OCI-LY7 (cell line): ENCODE measurements at places on chromosomes 6 and 20.
A peak's percentile ranks its signal among the peaks of the same experiment; 100 is the strongest.

GRCh38 chr6:3876101-3876500, 26.9 kb downstream of the FAM50B start:
- no peak for DNase-seq

DNA sequence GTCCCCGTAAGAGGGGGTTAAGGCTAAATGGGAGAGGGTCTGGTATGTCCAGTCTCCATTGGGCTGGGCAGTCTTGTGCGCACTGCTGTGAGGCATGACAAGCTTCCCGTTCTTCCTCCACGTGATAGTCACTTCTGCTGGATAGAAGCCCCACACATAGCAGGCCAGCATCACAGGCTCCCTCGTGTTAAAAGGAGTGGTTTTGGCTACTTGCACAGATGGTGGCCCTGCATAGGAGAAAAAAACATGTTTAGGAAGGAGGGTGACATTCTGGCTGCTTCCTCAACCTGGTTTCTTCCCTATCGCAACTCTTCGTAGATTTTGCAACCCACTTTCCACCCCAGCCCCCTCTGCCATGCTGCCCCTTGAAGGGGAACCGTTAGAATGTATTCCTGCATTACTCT, 3.6 kb downstream of the HLA-DMB start:
- DNase-seq = no peak

GRCh38 chr6:73050706-73051105, 174.6 kb downstream of the KHDC1L start:
- DNase-seq = no peak

DNA sequence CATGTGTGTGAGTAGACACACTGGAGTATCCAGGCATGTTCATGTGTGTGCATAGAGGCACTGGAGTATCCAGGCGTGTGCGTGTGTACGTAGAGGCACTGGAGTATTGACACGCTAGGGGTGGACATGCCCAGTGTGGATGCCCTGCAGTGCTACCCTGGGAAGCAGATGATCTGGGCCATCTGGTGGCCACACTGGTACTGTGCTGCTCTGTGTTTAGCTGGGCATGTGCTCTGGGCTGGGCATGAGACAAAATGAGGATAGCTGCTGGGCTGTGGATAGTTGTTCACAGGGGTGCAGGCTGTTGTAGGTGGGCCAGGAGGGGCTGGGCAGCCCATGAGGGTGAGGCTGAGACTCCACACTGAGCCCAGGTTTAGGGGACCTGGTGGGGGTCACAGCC, 24.0 kb upstream of the NPBWR2 start:
- DNase-seq = no peak

- DNase-seq = peak; percentile 35
Measured at GRCh38 chr6:105601541-105602236, 198.8 kb upstream of the PREP start.

GRCh38 chr20:57747861-57748481, 38.2 kb upstream of the PMEPA1 start:
- DNase-seq = no peak

DNA sequence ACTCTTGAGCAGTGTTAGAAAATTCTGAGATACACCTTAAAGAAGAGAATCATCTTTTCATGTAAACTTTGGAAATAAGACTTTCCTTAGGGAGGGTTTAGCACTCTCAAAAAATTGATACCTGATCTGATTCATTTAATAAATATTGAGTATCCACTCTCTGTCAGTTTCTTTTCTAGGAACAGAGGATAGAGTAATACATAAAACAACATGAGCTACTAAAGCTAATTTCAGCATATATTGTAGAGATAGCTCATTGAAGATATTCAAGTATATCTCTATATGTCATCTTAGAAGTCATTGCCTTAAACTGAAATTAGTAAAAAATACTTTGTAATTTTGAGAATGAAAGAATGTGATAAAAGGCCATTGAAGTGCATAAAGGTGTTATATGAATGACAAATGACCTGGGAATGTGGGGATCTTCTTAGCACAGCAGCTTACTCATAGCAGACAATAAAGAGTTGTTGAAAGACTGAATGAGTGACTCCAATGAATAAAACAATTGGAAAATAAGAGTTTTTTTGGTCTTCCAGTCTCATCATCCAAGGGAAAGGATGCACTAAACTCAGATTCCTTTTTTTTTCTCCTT, 29.2 kb downstream of the RHAG start:
- no peak for DNase-seq

GRCh38 chr20:20231528-20232298, 136.2 kb upstream of the INSM1 start:
- DNase-seq = no peak

- DNase-seq = no peak
Measured at GRCh38 chr6:114051031-114051430, 80.1 kb upstream of the HDAC2 start.

DNA sequence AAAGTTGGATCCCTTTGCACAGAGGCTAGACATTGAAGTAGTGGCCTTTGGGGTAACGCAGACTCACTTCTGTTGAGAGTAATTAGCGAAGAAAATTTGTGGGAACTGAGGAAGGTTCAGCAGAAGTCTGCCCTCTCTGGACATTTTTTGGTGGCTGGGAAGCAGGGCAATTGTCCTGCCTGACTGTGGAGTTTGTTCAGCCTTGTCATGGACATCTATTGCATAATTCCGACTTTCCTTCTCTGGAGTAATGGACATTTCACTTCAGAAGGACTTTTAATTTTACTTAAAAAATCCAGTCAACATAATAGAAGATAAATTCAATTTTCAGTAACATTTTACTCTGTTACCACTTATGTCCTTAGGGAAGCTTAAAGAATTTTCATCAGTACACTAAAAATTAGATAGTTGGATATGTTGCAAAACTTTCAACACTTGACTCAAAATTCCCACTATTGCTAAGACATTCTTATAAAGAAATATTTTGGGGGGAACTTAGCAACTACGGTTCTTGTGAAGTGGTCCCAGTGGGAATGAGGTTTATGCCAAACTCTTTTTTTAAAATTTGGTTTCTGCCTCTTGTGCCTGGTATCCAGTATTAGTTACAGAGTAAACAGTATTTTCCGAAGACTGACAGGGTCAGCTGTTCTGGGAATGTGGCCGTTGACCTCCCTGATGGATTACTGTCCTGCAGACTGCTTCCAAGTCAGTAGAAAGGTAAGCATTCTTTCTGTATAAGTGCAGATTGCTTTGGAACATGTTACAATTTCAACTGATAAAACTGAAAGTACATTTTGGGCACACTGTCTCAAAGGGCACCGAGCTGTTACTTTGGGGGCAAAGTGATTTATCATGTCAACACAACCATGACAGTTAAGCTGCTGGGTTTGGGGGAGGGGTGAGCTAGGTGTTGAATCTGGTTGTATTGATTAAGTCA, 100.6 kb upstream of the MLIP start:
- no peak for DNase-seq

GRCh38 chr6:89989742-89990141, 95.5 kb downstream of the GJA10 start:
- DNase-seq = no peak

DNA sequence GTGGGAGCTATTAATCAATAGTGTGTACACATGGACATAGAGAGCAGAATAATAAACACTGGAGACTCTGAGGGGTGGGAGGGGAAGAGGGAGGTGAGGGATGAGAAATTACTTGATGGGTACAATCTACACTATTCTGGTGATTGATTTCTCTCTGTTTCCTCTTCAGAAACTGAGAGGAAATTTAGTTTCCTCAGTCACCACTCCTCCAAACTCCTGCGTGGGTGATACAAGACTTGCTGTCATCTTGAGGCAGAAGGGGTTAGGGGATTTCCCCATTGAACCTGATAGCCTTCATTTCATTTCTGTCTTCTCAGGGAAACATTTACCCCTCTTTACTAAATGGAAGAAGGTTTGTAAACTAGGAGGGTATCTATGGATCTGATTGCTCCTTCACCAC, 84.3 kb upstream of the ESR1 start:
- no peak for DNase-seq

DNA sequence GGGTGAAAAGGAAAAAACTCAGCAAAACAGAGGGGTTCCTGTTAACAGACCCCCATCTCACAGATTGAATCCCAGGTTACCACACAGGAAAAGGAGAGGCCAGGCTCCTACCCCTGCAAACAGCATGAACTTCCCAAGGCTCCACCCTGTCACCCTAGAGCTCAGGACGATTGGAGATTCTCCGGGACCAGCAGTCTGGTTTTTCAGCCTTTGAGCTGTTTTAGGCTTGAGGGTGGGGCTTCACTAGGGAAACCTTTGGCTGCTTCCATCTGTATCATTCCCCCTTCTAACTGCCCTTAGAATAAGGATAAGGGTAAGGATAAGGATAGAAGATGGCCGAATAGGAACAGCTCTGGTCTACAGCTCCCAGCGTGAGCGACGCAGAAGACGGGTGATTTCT, 16.0 kb downstream of the C6orf58 start:
- no peak for DNase-seq

- peak; percentile 67 for DNase-seq
Measured at GRCh38 chr6:158660333-158660754, 10.5 kb downstream of the SYTL3 start.

GRCh38 chr20:3757268-3757667, 10.3 kb downstream of the ADISSP start:
- DNase-seq = no peak

- DNase-seq = peak; percentile 56
Measured at GRCh38 chr6:156031516-156031915, 575.9 kb upstream of the NOX3 start.

DNA sequence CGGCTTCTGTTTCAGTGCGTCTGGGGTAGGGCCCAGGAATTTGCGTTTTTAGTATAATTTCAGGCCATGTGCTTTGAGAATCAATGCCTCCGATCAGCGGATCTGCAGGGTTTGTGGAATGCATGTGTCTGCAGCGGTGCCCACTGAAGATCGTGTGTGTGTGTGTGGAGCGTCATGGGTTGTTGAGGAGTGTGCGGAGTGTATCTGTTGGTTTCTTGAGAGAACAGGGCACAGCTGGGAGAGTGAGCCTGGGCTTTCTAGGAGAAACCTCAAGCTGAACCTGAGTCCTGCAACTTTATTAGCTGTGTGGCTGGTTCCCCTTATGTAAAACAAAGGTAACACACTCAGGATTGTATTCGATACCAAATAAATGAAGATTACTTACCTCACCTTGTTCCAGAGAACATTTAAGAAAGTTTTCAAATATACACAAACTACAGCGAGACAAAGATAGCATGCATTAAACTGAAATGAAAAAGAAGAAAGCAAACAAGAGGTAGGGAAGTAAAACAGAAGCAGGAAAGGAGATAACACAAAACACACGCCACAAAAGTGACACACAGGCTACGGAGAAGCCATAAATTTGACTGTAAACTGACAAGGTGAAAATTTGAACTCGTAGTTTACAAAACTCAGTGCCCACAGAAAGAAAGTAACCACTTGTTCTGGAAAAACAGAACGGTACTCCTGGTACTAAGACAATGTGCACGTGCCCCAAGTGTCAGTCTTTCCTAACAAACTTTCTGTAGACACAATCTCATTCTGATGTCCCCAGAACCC, 28.8 kb downstream of the PDE10A start:
- DNase-seq = no peak

- peak; percentile 10 for DNase-seq
Measured at GRCh38 chr6:131255434-131255833, 120.2 kb downstream of the AKAP7 start.

GRCh38 chr20:38199501-38200390, 34.7 kb upstream of the TGM2 start:
- no peak for DNase-seq

- DNase-seq = no peak
Measured at GRCh38 chr20:24610341-24611115, 141.1 kb downstream of the SYNDIG1 start.

- DNase-seq = peak; percentile 55
Measured at GRCh38 chr20:38242848-38243708, 17.5 kb downstream of the KIAA1755 start.

- no peak for DNase-seq
Measured at GRCh38 chr6:72250664-72251063, 364.3 kb downstream of the RIMS1 start.

- no peak for DNase-seq
Measured at GRCh38 chr6:78059171-78059570, 406.3 kb downstream of the MEI4 start.

DNA sequence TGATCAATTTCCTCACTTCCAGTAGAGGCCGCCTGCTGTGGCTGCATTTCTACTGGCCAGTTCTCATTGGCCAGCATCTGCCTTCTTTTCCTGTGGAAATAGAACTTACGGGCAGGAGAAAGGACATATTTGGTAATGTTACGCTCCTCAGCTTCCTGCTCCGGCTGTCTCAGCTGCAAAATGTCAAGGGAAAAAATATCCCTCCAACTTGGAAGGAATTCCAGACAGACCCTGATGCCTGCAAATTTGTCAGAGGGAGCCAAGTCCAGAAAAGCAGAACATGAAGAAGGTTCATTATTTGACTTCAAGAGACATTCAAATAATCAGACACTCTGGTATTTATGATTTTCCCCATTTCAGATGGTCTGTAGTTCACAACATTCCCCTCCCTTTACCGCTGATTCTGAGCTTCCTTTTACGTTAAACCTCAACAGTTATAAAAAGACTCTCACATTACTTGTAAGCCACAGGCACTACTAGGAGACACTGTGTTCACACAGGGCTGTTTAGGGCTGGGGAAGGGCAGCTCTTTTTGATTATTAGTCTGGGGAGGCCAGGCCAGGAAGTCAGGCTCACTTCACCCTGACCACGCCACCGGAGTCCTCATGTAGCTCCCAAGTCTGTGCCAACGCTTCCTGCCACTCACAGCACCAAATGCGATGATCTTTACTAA, 179.6 kb upstream of the CCN2 start:
- no peak for DNase-seq

DNA sequence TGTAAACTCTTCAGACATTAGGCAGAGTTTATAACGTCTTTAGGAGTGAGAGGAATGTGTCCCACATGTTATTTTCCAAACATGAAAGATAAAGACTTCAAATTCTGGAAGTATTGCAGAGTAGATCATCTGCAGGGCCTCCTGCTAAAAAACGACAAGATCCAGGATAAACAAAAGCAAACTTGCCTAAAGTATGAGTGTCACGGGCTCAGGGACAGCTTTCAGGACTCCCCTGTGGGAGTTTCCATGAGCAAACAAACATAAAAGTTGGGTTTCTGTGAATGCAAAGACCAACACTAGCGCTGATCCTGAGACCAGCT, 76.9 kb downstream of the TXNDC5 start:
- DNase-seq = no peak
